ENCODE measurements at places on chromosomes 7 and 10.

- DNase-seq: no peak
Observed at GRCh38 chr10:116715341-116715740, 27.0 kb downstream of the HSPA12A start.

DNA sequence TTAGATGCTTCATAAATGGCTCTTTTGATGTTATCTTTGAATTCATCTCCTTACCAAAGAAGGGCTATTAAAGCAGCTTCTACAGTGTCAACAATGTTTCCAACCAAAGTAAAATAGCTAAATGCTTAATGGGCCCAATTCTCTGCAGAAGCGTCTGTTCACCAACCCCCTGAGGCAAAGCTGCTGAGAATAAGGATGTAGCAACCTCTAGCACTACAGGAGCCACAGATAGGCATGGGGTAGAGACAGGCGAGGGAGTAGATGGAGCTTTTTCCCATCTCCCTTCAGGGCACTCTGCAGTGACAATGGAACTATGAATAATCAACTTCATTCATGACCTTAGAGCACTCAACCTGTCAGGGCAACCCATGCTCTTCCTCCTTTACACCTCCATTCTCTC, 134.1 kb downstream of the FZD1 start:
- DNase-seq: no peak

DNA sequence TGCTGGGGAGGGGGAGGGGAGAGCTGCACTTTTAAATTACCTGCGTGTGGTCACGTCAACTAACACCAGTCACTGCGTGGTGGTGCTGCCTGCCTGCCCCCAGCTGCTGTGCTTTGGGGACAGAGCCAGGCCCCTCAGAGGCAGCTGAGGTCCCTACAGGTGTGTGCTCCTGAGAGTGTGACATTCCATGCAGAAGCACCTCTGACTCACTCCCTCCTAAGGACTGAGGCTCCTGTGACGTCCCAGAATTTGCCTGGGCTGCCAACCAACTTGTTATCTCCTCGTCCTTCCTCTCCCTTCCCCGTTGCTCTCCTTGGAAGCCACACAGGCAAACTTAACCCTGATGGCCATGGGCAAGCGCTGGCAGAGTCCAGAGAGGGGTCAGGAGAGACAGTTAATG, 563.0 kb downstream of the PARD3 start:
- no peak for DNase-seq

GRCh38 chr7:142689439-142690120, 59.7 kb upstream of the PRSS1 start:
- DNase-seq: no peak

- DNase-seq: no peak
Observed at GRCh38 chr7:69426705-69427104, 171.6 kb upstream of the AUTS2 start.

DNA sequence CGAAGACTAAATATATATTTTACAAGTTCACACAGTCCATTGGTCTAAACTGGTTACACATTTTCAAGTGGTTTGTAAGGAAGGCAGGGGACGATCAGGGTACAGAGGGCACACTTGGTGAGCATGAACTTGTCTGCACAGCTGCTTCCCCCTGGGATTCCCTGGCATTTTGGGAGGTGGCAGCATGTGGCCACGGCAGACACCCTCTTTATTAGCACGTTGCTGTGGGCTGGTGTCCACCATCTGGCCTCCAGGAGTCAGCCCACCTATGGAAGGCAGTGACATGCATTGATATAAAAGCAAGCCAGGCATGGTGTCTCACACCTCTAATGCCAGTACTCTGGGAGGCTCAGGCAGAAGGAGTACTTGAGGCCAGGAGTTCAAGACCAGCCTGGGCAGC, 350.2 kb downstream of the TYW1 start:
- no peak for DNase-seq

DNA sequence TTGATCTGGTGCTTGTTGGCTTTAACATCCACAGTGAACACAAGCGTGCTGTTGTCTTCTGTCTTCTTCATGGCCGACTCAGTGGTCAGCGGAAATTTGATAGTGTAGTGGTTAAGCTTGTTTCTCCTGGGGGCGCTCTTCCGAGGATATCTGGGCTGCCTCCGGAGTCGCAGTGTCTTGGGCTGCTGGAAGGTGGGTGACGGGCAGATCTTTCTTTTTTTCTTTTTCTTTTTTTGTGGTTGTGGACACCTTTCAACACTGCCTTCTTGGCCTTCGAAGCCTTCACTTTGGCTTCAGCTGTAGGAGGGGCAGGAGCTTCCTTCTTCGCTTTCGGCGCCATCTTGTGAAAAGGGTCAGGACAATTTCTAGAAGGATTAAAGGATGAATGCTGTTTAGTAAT, 23.8 kb upstream of the RPA3 start:
- no peak for DNase-seq

DNA sequence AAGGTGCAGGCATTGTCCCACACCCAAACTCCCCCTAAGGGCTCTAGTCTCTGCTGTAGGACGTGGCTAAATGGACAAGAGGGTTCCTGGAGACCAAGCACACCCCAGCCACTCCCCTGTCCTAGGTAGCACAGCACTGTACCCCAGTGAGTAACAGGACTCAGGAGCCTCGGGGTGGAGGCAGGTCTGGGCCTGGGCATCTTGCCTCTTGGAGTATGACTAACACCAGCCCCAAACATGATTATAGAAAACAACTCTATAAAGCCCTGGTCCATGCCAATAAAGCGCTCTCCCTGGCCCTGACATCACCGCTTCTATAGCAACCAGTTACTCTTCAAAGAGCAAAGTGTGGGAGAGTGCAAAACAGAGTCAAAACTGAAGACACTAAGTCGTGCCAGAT, 195.0 kb downstream of the CALN1 start:
- DNase-seq: no peak

GRCh38 chr10:17643339-17643754, 604 bp upstream of the STAM start:
- DNase-seq: no peak

- no peak for DNase-seq
Observed at GRCh38 chr7:137209151-137209817, 134.2 kb downstream of the PTN start.

- no peak for DNase-seq
Observed at GRCh38 chr7:32316839-32317238, 173.3 kb downstream of the LSM5 start.

GRCh38 chr7:104135760-104136558, 71.9 kb downstream of the ORC5 start:
- no peak for DNase-seq

GRCh38 chr10:22321924-22322640, 1.2 kb downstream of the BMI1 start:
- no peak for DNase-seq

DNA sequence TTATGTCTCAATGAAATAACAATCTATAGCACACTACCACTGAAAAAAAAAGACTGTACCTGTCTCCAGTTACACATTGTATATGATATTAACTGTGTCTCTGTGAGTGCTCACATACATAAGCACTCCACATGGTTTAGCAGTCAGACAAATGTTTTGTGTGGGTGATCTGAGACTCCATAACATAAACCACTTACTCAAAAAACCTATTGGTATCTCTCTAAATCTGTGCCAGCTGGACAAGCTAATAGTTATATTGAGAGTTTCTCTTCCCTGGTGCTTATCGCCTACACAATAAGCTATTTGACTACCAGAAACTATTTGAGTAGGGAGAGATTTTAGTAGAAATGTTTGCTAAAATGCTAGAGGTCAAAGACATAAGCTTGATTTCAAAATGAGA, 190.1 kb upstream of the AGR3 start:
- DNase-seq: no peak

DNA sequence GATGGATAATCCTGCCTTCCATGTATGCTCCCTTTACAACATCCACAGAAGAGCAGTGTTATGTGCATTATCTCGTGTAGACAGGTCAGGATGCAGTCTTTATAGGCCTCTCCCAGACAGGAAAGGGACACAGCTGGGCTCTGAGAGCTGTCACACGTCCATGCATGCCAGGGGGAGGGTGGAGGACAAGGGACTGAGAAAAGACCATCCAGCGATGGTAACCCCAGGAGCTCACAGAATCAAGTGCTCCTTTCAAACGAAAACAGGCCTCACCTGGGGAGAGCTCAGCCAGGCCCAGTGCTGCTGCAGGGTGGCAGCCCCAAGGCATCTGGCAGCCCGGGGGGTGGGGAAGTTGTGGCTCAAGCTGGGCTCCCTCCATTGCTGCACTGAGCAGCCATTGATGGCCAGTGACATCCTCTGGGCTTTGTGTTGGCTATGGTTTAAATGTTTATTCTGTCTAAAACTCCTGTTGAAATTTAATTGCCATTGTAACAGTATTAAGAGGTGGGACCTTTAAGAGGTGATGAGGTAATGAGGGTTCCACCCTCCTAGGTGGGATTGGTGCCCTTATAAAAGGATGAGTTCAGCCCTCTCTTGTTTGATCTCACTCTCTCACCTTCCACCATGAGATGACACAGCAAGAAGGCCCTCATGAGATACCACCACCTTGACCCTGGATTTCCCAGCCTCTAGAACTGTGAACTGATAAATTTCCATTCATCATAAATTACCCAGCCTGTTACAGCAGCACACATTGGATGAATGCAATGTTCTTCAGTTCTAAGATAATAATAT, 15.7 kb downstream of the JCAD start:
- no peak for DNase-seq

- no peak for DNase-seq
Observed at GRCh38 chr10:61089251-61089650, 145.3 kb upstream of the RHOBTB1 start.

DNA sequence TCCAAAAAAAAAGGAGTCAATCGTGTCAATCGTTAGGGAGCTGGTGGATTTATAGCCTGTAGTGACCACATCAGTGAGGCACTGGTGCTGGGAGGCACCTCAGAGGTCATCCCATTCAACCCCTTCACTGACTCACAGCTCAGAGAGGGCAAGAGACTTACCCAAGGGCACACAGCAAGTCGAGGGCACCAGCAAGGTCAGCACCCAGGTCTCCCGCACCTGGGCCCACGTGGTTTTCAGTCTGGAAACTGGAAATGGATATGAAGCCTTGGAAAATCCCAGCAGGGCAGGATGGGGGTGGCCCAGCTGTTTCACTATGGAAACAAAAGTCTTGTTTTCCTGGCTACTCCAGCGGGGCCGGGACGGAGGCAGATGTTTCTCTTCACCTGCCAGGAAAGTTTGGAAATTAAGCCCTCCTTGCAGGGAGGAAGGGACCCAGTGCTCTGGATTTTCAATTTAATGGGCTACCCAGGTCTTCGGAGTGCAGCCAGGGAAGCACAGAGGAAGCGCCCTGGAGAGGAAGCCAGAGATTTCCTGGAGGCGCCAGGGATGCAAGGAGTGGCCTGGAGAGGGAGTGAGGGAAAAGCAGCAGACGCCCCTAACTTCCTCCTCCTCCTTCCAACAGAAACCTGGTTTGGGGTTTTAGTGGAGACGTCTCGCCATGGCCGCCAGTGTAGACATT, 157.2 kb upstream of the TNRC18 start:
- DNase-seq: no peak

GRCh38 chr10:4725917-4726606, 99.9 kb upstream of the AKR1E2 start:
- no peak for DNase-seq

DNA sequence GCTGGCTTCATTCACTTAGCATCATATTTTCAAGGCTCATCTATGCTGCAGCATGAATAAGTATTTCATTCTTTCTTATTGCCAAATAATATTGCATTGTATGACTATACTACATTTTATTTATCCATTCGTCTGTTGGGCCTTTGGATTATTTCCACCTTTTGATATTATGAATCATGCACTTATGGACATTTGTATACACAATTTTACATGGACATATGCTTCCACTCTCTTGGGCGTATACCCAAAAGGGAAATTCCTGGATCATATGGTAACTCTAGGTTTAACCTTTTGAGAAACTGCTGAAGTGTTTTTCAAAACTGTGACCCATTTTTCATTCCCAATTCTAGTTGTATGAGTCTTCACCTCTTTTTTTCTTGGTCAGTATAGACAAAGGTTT, 80.3 kb upstream of the GNAI1 start:
- DNase-seq: no peak

DNA sequence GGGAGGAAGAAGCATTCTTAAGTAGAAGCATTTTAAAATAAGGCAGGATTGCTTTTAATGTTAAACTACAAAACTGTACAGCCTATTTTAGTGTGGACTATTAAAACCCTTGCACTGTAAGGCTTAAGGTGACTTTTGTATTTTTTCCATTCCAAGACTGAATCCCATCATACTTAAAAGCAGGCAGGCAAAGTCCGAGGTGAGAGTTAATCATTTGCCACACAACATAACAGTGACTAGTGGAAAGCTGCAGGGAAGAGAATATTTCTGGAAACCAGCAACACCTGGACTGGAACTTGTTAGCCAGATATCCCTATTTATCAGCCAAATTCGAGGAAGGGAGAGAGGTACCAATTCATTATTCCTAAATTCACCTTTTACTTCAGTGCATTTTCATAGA, 3.5 kb downstream of the PRR15 start:
- no peak for DNase-seq

DNA sequence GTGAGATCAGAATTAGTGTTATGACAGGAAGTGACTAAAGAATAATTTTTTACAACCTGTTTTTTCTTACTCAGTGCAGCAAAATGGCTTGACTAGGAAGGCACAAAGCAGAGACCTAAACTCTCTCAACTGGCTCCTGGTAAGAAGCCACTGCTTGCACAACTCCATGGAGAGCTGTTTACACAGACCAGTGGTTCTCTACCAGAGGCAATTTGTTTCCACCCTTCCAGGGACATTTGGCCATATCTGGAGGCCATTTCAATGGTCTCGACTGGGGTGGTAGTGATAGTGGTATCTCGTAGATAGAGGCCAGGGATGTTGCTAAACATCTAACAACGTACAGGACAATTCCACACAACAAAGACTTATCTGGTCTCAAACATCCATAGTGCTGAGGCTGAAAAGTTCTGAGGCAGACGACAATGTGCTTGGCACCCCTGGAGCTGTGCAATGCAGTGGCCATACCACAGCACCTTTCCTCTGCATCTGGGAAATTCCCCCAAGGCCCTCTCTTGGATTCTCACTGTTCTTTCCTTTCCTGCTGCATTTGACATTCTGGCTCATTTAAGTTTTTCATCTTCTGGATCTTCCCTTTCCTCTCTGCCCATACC, 105.4 kb upstream of the LAMB4 start:
- DNase-seq: no peak

DNA sequence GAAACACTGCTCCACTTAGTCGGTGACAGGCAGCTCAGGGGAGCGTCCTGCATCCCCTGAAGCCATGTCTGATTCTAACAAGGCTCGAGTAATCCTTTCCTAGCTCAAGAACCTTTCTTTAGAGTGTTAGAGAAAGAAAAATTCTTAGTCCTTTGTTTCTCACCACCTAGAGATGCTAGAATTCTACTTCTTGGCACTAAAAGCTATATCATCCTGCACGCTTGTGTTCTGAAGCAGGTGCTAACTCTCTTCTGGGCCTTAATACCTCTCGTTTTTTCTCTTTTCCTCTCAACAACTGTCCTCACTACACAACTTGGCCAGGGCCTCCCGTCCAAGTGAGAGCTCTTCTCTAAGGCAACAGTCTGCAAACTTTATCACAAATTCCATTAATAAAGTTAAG, at the start of gene LYZL2:
Gene LYZL2 (minus strand): TSS at position 101 of the 400 bp plus-strand sequence. CDS start 2,838 bp downstream, outside the sequence.
- no peak for DNase-seq

- DNase-seq: no peak
Observed at GRCh38 chr10:54469587-54470323, 331.3 kb downstream of the PCDH15 start.

Measured in activated naive CD4-positive, alpha-beta T cell (primary cell).